ENCODE measurements at places on chromosomes 6 and 20.

- no peak for DNase-seq
These were observed 178.0 kb downstream of the TAF4 start for GRCh38 chr20:61887596-61888093.

DNA sequence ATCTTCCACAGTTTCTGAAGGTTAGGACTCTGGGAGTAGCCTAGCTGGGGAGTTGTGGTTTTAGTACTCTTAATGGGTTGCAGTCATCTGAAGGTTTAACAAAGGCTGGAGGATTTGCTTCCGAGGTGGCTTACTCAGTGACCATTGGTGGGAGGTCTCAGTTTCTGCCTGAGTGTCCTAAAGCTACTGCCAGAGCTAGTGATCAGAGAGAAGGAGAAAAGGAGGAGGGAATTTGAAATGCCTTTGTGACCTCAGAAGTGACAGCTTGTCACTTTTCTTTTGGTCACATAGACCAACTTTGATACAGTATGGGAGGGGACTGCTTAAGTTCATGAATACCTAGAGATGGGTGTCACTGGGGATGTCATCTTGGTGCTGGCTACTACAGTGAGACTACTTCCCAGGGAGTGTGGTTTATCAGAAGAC is 41.3 kb downstream of the NCOA3 start:
- DNase-seq = no peak

DNA sequence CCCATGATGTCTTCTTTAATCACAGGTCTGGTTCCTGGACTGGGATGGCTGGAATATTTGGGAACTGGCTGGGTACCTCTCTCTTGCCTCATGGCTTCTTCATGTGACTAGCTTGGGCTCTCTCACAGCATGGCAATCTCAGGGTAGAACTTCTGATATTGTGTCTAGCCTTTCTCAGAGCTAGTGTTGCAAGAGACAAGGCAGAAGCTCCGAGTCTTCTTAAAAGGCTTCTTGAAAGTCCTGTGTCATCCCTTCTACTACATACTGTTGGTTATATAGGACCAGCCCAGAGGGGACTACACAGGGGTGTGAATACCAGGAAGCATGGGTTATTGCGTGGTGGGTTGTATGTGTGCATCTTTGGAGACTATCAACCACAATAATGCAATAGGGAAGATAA is 23.3 kb downstream of the BCAS1 start:
- DNase-seq = no peak

- DNase-seq = no peak
These were observed 25.3 kb upstream of the TOP1 start for GRCh38 chr20:41003143-41003935.

DNA sequence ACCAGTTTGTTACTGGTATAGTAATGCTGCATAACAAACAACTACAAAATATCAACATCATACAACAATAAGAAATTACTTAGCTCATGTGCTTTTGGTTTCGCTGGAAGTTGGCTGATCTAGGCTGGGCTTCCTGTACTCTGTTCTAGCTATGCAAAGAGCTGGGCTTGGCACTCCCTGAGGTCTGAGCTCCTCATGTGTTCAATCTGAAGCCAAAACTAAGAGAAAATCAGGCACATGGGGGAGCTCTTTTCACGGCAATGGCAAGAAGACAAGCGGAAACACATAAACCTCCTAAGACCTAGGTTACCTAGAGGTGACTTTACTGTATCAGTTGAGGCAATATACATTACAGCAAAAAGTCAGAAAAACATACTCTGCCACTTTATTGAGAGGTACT is 574.2 kb downstream of the KHDRBS2 start:
- no peak for DNase-seq

DNA sequence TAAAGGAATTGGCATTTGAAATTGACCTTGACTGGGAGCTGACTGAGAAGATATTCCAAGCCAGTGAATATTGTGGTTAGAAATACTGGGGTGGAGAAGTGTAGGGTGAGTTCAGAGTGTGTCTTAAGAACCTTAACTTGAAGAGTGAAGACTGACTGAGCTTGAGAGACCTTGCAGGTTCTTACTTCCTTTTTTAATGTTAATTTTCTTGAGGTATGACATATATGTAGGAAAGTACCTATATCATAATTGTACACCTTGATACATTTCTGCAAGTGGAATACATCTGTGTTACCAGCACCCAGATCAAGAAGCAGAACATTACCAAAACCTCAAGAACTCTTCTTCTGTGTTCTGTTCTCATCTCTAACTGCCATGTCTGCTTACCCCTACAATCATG is 11.0 kb downstream of the DHX35 start:
- DNase-seq = no peak

GRCh38 chr6:17179530-17180073 is 77.8 kb downstream of the STMND1 start:
- no peak for DNase-seq

DNA sequence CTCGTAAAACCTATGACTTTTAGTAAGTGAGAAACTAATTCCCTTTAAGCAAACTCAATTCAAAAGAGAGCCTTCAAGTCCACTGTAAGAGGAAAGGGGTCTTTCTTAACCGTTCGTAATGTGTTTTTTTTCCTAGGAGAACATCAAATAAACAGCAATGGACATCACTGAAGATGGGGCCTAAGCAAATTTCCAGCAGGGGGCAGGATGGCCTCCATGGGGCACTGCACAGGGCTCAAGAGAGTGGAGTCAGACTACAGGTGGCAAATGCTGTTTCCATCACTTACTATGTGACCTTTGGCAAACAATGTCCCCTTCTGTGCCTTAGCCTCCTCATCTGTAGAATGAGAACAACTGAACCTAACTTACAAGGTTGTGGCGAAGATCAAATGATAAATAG is 88.7 kb downstream of the ARHGAP18 start:
- no peak for DNase-seq

- no peak for DNase-seq
These were observed 1.3 kb upstream of the MRS2 start for GRCh38 chr6:24401458-24401857.

DNA sequence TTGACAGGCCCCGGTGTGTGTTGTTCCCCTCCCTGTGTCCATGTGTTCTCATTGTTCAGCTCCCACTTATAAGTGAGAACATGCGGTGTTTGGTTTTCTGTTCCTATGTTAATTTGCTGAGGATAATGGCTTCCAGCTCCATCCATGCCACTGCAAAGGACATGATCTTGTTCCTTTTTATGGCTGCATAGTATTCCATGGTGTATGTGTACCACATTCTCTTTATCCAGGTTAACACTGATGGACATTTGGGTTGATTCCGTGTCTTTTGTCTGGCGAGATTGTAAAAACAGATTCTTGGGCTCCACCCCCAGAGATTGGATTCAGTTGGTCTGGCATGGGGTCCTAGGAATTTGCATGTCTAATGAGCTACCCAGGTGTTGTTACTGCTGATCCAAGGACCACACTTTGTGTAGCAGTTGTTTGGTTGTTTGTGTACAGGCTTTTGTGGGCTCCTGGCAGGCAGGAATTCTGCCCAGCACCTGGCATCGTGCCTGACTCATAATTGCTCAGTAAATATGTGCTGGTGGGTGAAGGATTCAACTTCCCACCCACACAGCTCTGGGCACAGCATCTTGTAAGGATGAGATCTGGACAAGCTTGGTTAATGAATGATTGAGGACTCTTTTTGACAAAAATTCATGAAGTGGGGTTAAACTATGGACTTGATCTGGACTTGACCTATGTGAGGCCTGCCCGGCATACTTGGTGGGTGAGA is 5.2 kb downstream of the TOX2 start:
- DNase-seq = no peak

GRCh38 chr6:26158581-26159356 is 71.5 kb downstream of the HFE start:
- peak; percentile 29 for DNase-seq

- DNase-seq = no peak
These were observed 409.7 kb downstream of the CDKAL1 start for GRCh38 chr6:20943922-20944321.

GRCh38 chr6:11160199-11160598 is 48.7 kb upstream of the ERVFRD-1 start:
- DNase-seq = no peak

GRCh38 chr6:89997456-89998445 is 103.5 kb downstream of the GJA10 start:
- no peak for DNase-seq

GRCh38 chr6:11650025-11650696 is 112.6 kb downstream of the TMEM170B start:
- no peak for DNase-seq

DNA sequence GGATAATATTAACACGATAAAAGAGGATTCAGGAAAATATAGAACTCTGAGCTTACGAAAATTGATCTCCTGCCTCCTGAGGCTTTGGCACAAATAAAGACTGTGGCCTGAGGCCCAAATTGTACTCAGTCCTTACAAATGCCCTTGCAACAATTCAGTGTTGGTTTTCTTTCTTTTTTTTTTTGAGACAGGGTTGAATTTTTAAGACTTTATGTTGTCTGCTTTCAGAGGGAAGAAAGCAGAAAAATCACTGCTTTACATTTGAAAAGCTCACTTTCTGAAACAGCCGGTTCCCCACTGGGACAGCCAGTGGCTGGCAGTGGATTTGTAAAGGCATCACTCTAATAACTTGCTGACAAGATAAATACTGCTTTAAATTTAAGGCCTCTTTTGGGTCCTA is 290.5 kb downstream of the SLC35F1 start:
- DNase-seq = no peak

DNA sequence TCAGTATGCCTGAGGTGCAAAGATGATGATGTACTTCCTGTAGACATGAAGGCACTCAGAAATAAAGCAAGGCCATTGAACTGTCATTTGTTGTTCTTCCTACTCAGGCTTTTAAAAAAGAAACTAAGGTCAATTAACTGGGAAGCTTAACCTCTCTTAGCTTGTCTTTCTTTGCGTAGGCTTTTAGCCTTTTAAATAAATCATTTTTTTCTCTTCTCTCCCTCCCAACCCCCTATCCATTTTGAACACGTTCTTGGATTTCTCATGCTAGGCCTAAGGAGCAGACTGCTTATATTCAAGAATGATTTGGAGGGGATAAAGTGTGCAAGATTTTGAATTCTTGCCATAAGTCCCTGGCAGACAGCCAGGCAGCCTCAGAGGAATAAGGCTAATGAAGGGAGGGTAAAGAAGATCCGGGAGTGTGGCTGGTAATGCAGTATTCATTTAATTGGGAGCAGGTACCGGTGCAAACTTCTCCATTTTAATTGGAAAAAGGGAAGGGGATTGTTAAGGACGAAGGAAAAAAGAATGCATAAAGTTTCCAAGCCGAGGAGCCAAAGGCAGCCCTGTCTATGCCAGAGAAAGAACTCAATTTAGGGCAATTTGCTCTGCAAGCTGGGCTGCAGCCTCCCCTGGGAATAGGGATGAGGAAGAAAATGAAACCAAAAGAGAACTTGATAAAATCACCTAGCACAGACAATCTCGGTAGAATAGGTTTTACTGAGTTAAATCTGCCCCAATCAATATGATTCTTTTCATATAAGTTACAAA is 343.8 kb upstream of the MMS22L start:
- DNase-seq = no peak

DNA sequence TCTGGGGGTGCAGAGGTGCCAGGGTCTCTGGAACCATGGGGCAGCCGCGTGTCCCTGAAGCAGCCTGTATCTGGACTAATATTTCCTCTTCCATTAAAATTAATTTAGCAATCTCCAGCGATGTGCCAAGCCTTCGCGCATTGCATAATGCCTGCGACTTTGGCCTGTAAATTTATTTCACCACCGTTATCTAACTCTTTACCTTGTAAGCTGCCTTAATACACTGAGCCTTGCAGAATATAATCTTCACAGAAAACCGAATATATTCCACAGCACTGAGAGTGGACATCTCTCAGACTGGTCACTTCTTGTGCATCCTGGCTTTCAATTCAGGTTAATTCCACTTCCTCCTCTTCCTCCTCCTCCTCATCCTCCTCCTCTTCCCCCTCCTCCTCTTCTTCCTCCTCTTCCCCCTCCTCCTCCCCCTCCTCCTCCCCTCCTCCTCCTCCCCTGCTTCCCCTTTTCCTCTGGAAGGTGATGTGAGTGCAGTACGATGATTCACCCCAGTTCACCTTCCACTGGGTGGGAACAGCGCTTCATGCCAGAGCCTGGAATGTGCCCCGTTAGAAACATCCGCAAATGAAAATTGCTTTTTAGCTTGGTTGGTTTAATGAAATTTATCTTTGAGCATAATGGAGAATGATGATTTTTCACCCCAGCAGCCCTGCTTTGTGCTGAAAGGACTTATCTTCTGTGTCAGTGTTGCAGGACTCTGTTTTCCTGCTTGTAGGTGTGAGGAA is 101.4 kb downstream of the CDH4 start:
- DNase-seq = no peak

- DNase-seq = no peak
These were observed 1.5 kb downstream of the ZCCHC3 start for GRCh38 chr20:298776-299391.

GRCh38 chr6:114159727-114160126 is 183.1 kb downstream of the HS3ST5 start:
- DNase-seq = no peak

GRCh38 chr6:26195376-26195923 is 108.2 kb downstream of the HFE start:
- peak; percentile 92 for DNase-seq

- DNase-seq = no peak
These were observed 135.0 kb upstream of the TNFAIP3 start for GRCh38 chr6:137731960-137732616.

- no peak for DNase-seq
These were observed 1450.7 kb upstream of the ADGRB3 start for GRCh38 chr6:67184405-67184804.

DNA sequence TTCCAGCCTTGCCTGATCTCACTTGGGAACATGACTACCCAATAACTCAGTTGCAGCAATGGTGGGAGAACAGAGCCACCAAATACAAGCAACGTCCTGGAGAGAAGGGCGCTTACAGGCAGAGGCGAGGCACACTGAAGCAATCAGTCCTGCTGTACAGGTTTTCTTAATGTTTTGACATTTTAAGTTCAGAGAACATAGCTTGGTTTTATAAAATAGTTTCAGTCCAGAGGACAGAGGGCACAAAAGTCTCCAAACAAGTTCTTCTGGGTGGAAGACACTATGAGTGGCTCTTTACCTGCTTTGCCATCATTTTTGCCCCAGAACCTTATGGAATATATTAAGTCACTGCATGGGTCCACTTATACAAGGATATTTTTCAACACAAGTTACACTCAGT is 103.4 kb upstream of the KCNG1 start:
- no peak for DNase-seq

DNA sequence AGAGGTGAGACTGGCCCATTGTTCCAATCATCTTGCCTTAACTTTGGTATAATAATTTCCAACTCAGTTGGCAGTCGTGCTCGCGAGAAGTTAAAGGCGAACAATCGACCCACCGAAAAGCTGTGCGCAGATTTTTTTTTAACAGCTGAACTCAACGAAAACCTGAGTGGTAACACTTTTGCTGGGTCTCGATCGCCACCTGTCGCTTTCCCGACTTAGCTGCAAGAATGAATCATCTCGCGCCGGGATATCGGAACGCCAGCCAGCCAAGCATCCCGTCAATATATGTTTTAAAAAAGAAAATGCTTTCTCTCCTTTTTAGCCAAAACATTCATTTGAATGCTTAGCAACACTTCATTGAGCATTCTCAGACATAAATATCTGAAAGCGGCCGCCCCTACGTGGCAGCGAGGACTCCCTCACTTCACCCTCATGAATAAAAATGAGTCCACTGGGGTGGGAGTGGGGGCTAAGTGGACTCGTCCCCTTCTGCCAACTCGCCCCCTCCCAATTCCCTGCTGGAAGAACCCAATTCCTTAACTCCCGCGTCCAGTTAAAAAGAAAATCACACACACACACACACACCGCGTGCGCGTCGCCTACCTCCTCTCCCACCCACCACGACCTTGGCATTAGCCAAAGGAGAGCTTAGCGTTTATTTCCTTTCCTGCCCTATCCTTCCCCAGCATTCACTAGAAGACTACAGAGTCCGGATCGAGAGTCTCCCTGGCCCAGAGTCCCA is 1.5 kb downstream of the COL12A1 start:
- no peak for DNase-seq
